ENCODE measurements at places on chromosomes 16 and 17.
A peak's percentile ranks its signal among the peaks of the same experiment; 100 is the strongest.

GRCh38 chr17:21677126-21677910 is 15.0 kb upstream of the KCNJ18 start:
- DNase-seq = no peak

DNA sequence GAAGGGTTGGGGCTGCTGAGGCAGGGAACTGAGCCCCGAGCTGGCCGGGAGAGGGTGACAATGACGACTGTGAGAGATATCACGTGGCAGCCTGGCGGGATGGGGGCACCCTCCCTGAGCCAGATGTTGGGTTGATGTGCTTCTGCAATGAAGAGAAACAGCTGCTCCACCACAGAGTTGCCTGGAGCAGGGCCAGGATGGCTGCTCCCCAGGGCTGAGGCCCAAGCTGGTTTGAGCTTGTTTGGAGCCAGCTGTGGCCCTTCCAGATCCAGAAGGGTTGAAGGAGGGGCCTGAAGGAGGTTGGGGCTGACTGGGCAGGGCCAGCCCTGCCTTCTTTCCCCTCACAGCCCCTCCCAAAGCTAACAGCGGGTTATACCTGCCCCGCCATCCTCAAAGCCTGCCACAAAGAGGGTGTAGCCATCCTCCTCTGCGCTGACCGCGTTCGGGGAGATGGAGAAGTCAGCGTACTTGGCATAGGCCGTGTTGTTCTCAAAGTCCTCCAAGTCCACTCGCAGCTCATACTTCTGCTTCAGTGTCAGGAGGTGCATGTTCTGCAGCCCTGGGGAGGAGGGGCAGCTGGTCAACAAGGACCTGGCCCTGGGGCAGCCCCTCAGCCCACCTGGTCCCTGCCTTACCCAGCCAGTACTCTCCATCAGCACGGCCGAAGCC is 2.1 kb downstream of the MFAP4 start:
- no peak for DNase-seq

- DNase-seq = no peak
Observed at GRCh38 chr17:28528327-28529012, 22.3 kb downstream of the FOXN1 start.

DNA sequence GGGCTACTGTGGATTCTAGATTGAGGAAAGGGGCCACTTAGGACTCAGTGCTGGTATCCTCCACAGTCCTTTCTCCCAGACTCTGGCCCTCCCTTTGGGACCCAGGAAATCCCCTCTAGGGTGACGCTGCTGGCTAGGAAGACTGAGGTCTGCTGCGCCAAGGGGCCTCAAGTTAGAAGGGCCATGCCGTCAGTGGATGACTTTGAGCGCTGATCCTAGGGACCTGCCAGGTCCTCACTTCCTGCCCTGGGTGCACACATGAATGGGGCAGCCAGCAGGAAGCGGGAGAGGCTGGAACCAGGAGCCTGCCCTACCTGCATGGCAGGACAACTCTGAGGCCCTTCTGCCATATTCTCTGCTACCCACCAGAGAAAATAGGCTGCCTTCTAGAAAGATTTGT is 145.0 kb downstream of the RAB11FIP4 start:
- DNase-seq = no peak

- no peak for DNase-seq
Observed at GRCh38 chr16:82081264-82081663, 46.2 kb downstream of the HSD17B2 start.

DNA sequence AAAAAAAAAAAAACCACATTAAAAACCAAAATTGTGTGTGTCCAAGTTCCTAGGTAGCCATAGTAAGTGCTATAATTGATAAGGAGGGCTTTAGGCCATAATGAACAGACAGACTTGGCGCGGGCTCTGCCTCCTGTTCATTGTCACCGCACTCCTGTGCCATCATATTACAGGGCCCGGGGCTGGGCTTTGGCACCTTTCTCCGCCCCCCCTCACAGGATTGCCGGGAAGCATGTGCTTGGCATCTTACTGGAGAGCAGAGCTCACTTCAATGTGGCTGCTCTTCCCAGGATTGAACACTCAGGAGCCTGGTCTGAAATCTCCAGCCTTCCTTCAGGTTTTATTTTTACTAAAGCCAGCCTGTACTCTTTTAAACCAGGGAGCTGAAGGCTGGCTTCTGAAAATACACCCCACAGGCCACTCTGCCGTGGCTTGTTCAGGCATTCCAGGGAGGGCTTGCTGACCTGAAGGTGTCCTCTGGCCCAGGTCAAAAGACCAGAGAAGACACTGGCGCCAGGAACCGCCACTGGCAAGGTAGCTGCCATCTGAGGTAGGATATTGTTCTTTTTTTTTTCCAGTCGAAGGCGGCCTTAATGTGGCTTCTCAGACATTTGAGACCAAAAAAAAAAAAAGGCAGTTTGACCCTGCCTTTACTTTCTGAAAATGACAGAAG is 39.3 kb downstream of the DHRS7B start:
- DNase-seq = no peak

- DNase-seq = peak; percentile 79
Observed at GRCh38 chr17:58339755-58340404, 11.3 kb upstream of the TSPOAP1 start.

GRCh38 chr17:27553019-27553511 is 77.9 kb upstream of the LGALS9 start:
- DNase-seq = peak; percentile 59

DNA sequence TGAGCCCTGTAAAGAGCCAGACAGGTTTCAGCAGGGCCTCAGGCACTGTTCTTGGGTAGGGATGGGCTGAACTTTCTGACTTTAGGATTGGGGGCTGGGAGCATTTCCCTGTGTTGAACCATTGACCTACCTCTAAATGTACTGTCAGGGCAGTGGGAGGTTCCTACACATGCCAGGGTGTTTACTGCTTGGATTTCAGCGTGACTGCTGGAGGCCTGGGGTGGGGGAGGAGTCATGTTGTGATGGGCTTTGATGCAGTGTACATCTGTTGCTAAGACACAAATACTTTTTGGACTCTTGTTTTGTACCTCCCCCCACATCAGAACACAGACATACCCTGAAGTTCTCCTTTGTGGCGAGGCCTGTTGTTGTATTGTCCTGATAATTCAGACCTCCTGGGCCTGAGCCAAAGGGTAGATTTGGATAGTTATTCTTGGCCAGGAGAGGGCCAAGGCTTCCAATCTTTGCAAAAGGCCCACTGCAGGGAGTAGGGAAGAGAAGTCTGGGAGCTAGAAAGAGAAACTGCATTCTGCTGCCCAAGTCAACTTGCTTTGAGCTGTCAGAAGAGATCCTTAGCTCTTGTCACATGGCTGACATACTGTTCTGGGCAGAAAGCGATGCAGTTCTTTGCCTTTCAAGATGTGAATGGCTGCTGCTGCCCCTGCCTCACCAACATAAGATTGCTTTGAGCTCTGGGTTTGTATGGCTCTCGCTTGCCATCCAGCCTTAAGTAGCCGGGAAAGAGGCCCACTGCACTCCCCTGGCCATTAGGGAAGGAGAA is 3.7 kb downstream of the NFE2L1 start:
- DNase-seq = peak; percentile 49

GRCh38 chr16:683396-684070 is 601 bp downstream of the JMJD8 start:
- peak; percentile 30 for DNase-seq

DNA sequence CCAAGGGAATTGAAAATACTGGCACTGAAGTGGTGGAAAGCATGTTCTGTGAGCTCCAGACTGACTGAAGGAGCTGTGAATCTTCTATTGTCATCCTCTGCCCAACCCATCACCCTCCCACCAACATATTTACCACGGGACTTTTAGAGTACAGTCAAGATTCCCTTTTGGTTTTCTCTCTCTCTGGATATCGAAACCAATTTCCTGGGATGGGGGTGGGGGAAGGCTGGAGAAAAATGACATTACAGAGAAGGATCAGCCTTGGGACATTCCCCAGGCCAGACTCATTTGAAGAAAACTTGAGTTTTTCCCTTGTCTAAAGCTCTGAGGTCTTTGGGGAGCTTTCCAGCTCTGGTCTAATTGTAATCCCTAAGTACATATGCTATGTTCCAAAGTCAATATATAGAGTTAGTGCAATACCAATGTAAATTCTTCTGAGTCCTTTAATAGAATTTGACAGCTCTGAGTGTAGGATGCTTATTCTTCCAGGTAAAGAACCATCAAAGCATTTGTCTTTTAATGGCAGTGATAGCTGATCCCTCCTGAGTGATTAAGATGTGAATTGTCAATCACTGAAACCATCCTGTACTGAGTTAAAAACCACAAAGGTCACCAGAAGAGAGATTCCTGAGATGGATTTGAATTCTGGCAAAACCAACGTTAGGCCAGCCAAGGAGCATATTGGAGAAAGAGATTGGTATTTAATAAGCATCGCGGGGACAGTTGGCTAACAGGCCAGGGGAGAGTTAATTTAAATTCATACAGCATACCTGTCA is 48.8 kb upstream of the CCL1 start:
- DNase-seq = no peak

GRCh38 chr17:50758524-50758923 is 8.8 kb downstream of the ANKRD40CL start:
- no peak for DNase-seq
